ENCODE measurements at places on chromosomes 16 and 17.

GRCh38 chr16:78570399-78571141 is 471.1 kb downstream of the WWOX start:
- H3K27me3 ChIP-seq, result no peaks in the 10 kb centered on the region
- H3K4me1 ChIP-seq, result peaks cover 16% of the 10 kb centered on the region
- H3K27ac ChIP-seq, result no peak overlapping the region
- no peak for DNase-seq
- H3K4me3 ChIP-seq, result no peak overlapping the region
- no peaks in the 10 kb centered on the region for H3K36me3 ChIP-seq

GRCh38 chr17:80755650-80756405 is 211.2 kb downstream of the RPTOR start:
- H3K27ac ChIP-seq, result no peak overlapping the region
- peaks cover 18% of the 10 kb centered on the region for H3K36me3 ChIP-seq
- DNase-seq, result no peak
- H3K27me3 ChIP-seq, result no peaks in the 10 kb centered on the region
- no peak overlapping the region for H3K4me3 ChIP-seq

DNA sequence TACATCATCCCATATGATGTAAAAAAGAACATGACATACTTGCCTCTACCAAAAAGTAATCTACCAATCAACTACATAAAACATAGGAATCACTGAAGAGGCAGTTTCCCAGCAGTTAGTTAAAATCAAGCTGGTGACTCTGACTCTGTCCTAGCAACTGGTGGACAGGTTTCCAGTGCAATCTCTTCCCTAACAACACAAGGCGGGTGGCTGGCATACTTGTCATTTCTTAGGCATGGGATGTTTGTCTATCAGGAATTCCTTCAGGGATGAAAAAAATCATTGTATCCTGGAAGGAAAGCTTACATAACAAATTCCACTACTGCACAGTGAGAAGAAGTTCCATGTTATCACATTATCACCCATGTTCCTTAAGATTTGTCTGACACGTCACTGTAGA is 50.9 kb downstream of the HELZ start:
- peaks cover 41% of the 10 kb centered on the region for H3K36me3 ChIP-seq
- no peaks in the 10 kb centered on the region for H3K27me3 ChIP-seq
- no peak overlapping the region for H3K4me3 ChIP-seq
- no peak overlapping the region for H3K27ac ChIP-seq

DNA sequence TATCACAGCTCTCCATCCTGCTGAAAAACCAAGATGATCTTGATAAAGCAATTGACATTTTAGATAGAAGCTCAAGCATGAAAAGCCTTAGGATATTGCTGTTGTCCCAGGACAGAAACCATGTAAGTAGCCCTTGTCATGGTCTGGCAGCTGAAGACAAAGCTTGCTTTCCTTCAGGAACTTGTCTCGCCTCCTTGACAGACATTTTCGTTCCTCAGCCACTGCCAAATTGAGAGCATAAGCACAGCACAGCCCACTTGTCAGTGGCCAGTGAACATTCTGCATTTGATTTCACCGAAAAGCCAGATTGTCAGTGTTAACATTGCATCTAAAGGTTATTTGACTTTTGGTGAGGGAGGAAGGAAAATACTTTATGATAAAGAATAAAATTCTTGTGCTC is 35.6 kb downstream of the MAP3K3 start:
- no peak for DNase-seq
- H3K4me1 ChIP-seq, result peaks cover 8% of the 10 kb centered on the region
- no peak overlapping the region for H3K4me3 ChIP-seq
- H3K36me3 ChIP-seq, result peaks cover 52% of the 10 kb centered on the region
- H3K27me3 ChIP-seq, result no peaks in the 10 kb centered on the region
- H3K27ac ChIP-seq, result no peak overlapping the region

- H3K4me3 ChIP-seq, result no peak overlapping the region
- H3K36me3 ChIP-seq, result peaks cover 36% of the 10 kb centered on the region
- DNase-seq, result no peak
- H3K27ac ChIP-seq, result no peak overlapping the region
- H3K27me3 ChIP-seq, result no peaks in the 10 kb centered on the region
- H3K4me1 ChIP-seq, result peaks cover 6% of the 10 kb centered on the region
These were observed 11.6 kb downstream of the PALB2 start for GRCh38 chr16:23629516-23629915.

DNA sequence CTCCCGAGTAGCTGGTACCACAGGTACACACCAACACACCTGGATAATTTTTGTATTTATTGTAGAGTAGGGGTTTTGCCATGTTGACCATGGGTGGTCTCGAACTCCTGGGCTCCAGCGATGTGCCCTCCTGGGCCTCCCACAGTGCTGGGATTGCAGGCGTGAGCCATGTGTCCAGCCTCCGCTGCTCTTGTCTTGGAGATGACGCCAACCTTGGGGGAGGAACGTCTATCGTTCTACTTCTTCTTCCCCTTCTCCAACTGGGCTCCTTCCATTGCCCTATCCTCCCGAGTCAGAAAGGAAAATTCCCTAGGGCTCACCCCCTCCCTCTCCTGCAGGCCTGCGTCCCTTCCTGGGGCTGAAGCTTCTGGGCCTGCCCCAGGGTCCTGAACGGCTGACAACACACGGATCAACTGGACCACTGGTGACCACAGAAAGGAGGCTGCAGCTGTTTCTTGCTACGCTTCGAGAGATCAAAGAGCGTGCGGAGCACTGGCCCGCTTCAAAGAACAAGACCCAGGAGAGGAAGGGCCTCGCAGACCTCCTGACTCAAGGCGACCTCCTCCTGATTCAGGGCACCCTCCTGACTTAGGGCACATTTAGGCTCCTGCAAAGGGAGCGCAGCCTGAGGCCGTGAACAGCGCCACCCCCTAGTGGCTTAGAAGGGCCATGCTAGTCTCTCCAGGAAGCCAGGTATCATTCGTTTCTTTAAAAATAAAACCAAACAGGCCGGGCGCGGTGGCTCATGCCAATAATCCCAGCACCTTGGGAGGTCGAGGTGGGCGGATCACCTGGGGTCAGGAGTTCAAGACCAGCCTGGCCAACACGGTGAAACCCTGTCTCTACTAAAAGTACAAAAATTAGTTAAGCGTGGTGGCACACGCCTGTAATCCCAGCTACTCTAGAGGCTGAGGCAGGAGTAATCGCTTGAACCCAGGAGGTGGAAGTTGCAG is 48.5 kb upstream of the HELZ start:
- H3K4me1 ChIP-seq, result peaks cover 7% of the 10 kb centered on the region
- H3K36me3 ChIP-seq, result peaks cover 4% of the 10 kb centered on the region
- no peak overlapping the region for H3K4me3 ChIP-seq
- no peak overlapping the region for H3K27ac ChIP-seq
- peak; percentile 55 for DNase-seq

GRCh38 chr17:4233668-4234258 is 30.0 kb downstream of the ANKFY1 start:
- H3K4me3 ChIP-seq, result no peak overlapping the region
- no peak overlapping the region for H3K27ac ChIP-seq

GRCh38 chr17:82815790-82816305 is 24.0 kb downstream of the ZNF750 start:
- H3K36me3 ChIP-seq, result peaks cover 13% of the 10 kb centered on the region
- H3K4me1 ChIP-seq, result peaks cover 5% of the 10 kb centered on the region
- no peak overlapping the region for H3K4me3 ChIP-seq
- no peaks in the 10 kb centered on the region for H3K27me3 ChIP-seq
- no peak overlapping the region for H3K27ac ChIP-seq

DNA sequence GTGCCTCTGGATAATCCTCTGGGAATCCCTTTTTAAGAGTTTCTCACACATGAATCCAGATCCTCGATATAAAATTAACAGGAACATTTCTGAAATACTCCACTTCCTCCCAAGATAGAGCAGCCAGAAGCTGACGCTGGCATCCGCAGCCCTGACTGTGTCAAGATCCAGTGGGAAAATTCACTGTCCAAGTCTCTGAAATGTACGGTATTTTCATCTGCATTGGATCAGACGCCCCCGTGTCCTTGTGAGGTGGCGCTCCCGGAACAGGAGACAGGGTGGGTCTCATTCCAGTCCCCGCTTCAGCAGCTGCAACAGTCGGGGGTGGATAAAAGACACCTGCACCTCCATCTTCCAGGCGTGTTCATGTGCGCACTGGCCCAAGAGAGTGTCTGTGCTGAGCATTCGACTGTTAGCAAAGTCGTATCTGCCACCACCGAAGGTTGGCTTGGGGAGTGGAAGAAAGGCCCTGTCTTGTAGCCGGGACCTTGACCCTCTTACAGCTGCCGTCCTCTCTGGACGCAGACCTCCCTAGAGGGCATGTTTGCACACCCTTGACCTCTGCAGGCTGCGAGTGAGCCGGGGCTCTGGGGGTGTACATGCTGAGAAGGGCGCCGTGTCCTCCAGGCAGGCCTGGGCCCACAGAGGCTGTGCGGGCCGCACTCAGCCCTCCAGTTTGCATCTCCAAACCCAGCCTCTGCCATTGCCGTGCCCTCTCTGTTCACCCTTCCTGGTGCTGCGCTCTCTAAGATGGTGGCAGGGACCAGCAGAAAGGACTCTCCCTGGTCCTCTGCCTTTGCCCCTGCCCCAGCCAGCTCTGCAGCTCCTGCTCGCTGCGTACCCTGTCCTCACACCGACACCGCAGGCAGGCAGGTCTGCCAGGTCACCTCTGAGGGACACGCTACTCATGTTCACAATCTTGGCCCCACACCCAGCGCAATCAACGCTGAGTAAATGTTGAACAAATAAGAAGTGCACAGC is 72.0 kb upstream of the CHMP6 start:
- no peak overlapping the region for H3K27ac ChIP-seq
- no peaks in the 10 kb centered on the region for H3K27me3 ChIP-seq
- H3K36me3 ChIP-seq, result peaks cover 9% of the 10 kb centered on the region
- no peak for DNase-seq
- H3K4me1 ChIP-seq, result no peaks in the 10 kb centered on the region

GRCh38 chr17:77594416-77595209 is 363.9 kb upstream of the TNRC6C start:
- no peaks in the 10 kb centered on the region for H3K4me1 ChIP-seq
- H3K4me3 ChIP-seq, result no peak overlapping the region
- no peak for DNase-seq

GRCh38 chr16:4016005-4016352 is 100.3 kb downstream of the ADCY9 start:
- H3K27ac ChIP-seq, result peak overlapping the region; percentile 21
- no peak overlapping the region for H3K4me3 ChIP-seq
- H3K27me3 ChIP-seq, result no peaks in the 10 kb centered on the region
- peaks cover 30% of the 10 kb centered on the region for H3K4me1 ChIP-seq
- DNase-seq, result no peak

GRCh38 chr17:29565643-29566472 is 979 bp downstream of the ABHD15 start:
- H3K36me3 ChIP-seq, result peaks cover 22% of the 10 kb centered on the region
- H3K27ac ChIP-seq, result peak overlapping the region; percentile 92
- peak overlapping the region; percentile 97 for H3K4me3 ChIP-seq
- DNase-seq, result peak; percentile 40
- no peaks in the 10 kb centered on the region for H3K27me3 ChIP-seq
- H3K4me1 ChIP-seq, result peaks cover 47% of the 10 kb centered on the region

DNA sequence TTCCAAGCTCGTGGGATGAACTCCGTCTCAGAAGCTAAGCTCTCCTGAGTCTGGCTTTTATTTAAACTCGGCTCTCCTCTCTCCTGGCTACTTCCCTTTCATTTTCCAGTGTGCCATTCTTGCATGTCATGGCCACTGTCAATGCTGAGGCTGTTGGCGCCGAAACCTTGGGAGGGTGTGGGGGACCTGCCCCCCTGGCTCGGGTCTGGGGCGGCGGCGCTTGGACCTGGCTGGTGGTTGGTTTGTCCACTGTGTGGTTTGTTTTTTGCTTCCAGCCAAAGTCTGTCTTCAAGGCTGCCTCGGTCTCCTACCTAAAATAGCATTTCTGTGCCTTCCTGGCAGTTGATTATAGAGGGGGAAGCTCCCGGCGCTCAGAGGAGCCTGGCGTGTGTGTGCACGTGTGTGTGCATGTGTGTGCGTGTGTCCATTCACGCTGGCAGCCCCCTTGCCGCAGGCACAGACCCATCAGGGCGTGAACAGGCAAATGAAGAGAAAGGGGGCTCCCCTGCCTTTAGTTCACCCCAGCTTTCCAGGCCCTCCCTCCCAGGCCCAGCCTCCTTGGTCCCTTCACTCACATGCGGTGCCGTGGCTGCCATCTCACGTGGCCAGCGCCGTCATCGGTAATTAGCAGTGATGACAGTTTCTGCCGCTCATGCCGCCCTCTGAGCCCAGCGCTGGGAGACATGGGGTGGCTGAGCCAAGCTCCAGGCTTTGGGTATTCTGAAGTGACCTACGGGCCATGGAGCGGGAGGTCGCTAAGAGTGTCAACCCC is 179.9 kb downstream of the SEC14L1 start:
- no peak overlapping the region for H3K4me3 ChIP-seq
- H3K27ac ChIP-seq, result no peak overlapping the region
- DNase-seq, result no peak
- H3K4me1 ChIP-seq, result peaks cover 34% of the 10 kb centered on the region

- peak overlapping the region; percentile 78 for H3K27ac ChIP-seq
- DNase-seq, result peak; percentile 37
- H3K36me3 ChIP-seq, result peaks cover 31% of the 10 kb centered on the region
- peak overlapping the region; percentile 94 for H3K4me3 ChIP-seq
- H3K27me3 ChIP-seq, result no peaks in the 10 kb centered on the region
These were observed 757 bp downstream of the ORMDL3 start for GRCh38 chr17:39926588-39927100.

DNA sequence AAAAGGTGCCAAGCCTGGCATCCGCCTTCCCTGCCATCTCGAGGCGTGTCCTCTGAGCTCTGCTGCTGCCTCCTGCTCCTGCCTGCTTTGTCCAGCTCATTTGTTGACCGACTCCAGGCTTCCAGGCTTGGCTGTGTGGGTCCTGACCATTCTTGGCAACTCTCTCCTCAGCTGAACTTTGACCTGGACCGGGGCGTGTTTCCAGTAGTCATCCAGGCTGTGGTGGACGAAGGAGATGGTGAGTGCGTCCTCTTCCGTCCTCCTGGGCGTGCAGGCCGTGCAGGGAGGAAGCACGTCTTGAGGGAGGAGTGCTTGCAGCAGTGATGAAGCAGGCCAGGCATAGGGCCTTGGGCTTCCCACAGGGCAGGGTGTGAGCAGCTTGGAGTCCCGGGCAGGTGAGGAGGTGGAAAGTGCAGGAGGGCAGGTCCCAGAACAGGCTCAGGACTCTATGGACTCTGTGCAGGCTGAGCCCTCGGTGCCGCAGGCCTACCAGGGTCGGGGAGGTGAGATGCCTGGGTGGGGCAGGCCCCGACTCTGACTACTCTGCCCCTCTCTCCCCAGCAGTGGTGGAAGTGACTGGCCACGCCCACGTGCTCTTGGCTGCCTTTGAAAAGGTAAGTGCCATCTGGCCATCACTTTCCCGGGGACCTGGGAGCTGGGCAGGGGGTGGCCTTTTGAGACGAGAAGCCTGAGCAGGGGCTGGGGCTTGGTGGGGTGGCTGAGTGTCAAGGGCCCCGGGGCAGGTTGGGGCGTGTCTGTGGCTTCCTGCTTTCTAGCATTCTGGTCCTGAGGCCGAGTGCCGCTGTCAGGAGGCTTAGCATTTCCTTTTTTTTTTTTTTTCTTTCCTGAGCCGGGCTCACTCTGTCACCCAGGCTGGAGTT is 28.6 kb upstream of the NUDT16L1 start:
- DNase-seq, result peak; percentile 34
- H3K27ac ChIP-seq, result peak overlapping the region; percentile 78
- no peaks in the 10 kb centered on the region for H3K27me3 ChIP-seq
- peak overlapping the region; percentile 50 for H3K4me3 ChIP-seq
- peaks cover 21% of the 10 kb centered on the region for H3K4me1 ChIP-seq
- H3K36me3 ChIP-seq, result peaks cover 9% of the 10 kb centered on the region

GRCh38 chr16:89395150-89396142 is 94.9 kb downstream of the ANKRD11 start:
- H3K4me3 ChIP-seq, result no peak overlapping the region
- H3K36me3 ChIP-seq, result peaks cover 9% of the 10 kb centered on the region
- no peak overlapping the region for H3K27ac ChIP-seq
- no peak for DNase-seq
- H3K27me3 ChIP-seq, result no peaks in the 10 kb centered on the region
